ENCODE measurements at places on chromosomes 2 and 18.

GRCh38 chr2:228657807-228658402 is 476.4 kb upstream of the SPHKAP start:
- no peak for DNase-seq

DNA sequence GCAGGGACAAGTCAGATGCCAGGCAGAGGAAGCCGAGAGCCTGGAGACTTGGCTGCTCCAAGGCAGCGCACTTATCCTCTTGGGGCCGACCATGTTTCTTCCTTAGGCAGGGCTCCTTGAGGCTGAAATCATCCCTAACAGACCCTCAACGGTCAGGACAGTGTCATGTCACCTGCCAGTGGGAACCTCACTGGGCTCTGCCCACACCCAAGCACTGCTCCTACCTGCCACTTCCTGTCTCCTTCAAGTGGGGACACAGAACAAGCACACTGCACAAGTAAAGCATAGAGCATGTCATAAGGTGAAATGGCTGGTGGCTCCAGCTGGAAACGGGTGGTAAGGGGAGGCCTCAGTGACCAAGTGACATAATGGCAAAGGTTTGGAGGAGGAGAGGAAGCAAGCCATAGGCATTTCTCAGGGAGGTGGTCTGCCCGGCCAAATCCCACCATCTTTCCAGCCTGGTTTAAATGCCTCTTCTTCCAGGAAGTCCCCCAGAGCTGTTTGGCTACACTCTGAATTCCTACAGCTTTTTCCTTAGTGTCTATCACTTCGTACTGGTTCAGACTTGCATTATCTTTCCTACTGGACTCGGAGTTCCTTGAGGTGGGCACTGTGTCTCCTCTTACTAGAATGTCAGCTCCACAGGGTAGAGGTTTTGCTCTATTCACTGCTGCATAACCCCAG is 7.3 kb upstream of the ATOH8 start:
- no peak for DNase-seq

GRCh38 chr2:121078899-121079298 is 206.1 kb downstream of the TFCP2L1 start:
- DNase-seq: no peak

DNA sequence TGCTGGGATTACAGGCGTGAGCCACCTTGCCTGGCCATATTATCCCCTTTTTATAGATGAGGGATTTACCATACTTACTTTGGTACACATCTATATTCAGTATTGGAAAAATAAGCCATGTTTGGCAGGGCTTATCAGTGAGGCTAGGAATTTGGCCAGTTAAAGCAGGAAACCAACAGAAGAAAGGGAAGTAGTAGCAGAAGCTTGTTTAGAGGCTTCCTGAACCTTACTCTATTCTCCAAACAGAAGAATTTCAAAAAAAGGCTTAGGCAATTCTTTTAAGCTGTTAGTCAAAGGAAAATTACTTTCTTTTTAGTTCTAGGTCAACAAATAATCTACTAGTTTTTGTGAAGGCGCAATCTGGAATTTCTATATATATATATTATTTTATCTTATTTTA is 3.2 kb upstream of the GLS start:
- no peak for DNase-seq

DNA sequence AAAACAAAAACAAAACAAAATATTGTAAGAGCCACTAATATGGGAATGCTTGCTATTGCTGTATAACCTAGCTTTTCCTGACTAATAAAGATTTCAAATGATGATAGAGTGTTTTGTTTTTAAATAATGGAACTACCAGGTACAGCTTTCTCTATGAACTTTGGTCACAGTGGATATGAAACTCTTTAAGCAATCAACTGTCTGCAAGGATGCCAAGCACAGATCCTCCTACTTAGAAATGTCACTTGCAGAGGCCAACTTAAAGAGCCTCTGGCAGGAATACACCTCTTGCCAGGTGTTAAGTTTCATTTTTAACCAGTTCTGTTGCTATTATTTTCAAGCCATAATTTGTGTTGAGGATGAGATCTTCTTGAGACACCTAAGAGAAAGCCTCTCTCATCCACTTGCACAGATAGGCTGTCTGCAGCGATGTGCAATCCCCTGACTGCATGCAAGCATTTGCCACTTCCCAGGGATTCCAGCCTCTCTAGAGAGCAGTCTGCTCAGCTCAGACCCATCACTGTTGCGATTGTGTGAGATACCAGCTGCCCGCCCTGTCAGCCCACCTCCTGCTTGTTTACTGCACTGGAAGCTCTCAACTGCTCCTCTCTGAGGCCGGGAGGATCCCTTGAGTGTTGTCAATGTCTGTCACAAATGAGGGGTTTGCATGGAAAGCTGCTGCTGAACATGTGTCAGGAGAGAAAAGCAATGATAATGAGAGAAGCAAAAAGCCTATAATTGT is 86.1 kb upstream of the SCG2 start:
- peak; percentile 39 for DNase-seq

Data from NCI-H1436 treated with DMSO at 0.1 percent for 48 hours (cell line).